ENCODE measurements at places on chromosomes 6 and 20. TPM values are rescaled to one million over a fixed set of nuclear protein-coding genes. Genes with fewer than 3 reads are reported as not detected.

GRCh38 chr6:299104-299980, 7.1 kb downstream of the DUSP22 start:
- no peak for DNase-seq

DNA sequence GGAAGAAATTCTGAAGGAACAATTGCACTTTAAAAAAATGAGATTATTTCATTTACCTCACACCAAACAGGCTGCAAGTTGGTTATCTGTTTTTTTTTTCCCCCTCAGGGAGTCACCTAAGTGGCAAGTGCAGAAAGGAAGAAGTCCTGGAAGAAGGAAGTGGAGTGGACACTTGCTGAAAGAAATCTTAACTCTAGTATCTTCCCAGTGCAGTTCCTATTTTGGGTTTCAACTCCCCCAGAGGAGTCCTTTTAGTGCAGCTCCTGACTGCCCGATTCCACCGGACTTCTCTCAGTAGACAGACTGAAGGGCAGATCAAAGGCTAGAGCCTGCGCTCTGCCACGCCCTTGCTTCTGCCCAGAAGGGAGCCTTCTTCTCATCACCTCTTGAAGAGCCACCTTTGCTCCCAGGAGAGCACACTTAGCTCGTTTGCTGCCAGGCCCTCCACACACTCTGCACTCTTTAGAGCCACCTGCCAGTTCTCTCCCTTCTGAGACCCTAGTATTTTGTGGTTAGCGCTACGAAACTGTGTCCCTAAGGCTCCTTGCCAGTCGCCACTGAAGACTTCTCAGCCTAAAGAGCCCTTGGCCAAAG, 4.9 kb downstream of the MTCL3 start:
- no peak for DNase-seq

SFTA2 gene
- total RNA-seq = not detected

GRCh38 chr6:37623666-37624065, 74.0 kb downstream of the MDGA1 start:
- DNase-seq = no peak

GRCh38 chr6:146916435-146917025, 287.7 kb upstream of the STXBP5 start:
- DNase-seq = no peak

- DNase-seq = no peak
These were observed 90.0 kb upstream of the INSM1 start for GRCh38 chr20:20277894-20278335.

GRCh38 chr20:12581644-12582289, 427.0 kb upstream of the SPTLC3 start:
- DNase-seq = no peak

- no peak for DNase-seq
These were observed 7.9 kb downstream of the RIN2 start for GRCh38 chr20:19765913-19766312.

C6orf141 gene
- total RNA-seq = 4.0 TPM
